Testis (tissue), 5 donors: ENCODE measurements at places on chromosomes 1 and 21. TPM values are rescaled to one million over a fixed set of nuclear protein-coding genes. Genes with fewer than 3 reads are reported as not detected.

- peak; percentile 73 for DNase-seq
These were observed at the start of gene CCDC28B for GRCh38 chr1:32200226-32201010. Gene CCDC28B (plus strand): TSS chr1:32200595. CDS start chr1:32201936, 1,341 bp downstream.

- no peak for DNase-seq
These were observed 1.7 kb upstream of the C2CD2 start for GRCh38 chr21:41955516-41955915.

DNA sequence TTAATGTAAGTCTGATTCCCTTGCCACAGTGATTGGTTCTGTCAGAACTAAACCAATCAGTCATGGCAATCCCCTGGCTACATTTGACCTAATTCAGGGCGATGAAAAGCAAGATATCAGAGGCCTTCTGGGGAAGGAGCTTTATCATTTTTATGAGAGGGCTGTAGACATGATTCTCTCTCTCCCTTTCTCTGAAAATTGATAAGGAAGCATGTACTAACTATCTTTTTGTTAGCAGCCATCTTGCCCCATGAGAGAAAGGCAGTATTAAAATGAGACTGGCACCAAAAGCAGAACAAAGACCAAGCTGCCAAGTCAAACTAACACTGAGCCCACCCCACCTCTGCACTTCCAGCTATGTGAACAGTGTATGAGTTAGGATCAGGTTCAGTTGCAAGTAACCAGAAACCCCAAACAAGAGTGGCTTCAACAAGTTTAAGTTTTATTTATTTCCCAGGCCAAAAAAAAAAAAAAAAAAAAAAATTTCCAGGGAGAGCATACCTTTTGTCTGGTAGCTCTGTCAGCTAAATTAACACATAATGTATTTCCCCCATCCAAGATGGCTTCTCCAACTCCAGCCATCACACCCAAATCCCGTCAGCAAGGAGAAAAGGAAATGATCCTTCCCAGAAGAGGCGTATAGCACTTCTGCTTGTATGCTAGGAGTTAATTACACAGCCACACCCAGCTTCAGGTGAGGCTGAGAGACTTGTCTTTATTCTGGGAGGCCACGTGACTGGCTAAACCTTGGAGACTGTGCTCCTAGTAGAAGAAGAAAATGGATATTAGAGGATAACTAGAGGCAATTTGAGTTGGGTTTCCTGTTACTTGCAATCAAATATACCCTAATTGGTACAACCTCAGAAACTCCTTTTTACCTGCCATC, 105.8 kb upstream of the RALGPS2 start:
- no peak for DNase-seq

Gene SH2D1B
- 0.59 TPM for polyA plus RNA-seq

- no peak for DNase-seq
These were observed 145.2 kb downstream of the TNR start for GRCh38 chr1:175597969-175598765.

GRCh38 chr1:212646588-212646987, 38.0 kb downstream of the ATF3 start:
- peak; percentile 71 for DNase-seq

Gene C1orf94
- polyA plus RNA-seq, result 68.8 TPM

Gene FAM163A
- 6.6 TPM for polyA plus RNA-seq

DNA sequence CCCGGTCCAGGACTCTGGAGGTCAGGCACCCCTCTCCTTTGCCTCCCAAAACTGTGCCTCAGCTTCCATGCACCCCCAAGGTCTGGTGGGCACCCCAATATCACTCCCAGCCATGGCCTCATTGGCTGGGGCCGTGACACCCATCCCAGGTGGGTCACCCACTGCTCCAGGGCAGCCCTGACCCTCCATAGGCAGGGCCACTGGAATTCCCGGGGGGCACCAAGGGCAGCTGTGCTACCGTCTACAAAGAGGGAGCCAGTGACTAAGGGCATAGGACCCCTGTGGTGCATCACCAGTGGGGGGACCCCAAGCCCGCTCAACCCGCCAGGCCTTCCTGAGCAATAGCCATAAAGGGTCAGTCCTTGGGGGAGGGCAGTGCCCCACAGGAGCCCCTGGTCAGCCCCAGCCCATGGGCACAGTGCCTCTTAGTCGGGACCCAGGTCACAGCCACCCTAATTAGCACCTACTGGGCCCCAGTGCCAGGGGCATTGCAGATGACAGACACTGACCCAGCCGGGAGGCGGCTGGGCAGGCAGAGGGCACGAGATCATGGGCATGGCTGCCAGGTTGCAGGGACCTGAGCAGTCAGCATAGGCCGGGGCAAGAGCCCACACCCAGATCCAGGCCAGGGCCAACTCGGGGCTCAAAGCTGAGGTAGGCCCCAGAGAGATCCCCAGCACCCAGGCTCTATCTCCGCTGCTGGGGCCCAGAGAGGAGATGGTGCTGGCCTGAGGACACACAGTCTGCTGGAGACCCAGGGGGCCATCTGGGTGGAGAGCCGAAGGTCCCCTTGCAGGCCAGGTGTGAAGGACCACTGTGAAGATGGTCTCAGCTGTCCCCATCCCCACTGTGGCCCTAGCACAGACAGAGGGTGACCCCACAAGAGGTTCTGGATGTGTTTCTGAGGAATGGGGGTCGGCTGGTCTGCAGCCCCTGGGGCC, 19.0 kb upstream of the ARF1 start:
- DNase-seq, result no peak

DNA sequence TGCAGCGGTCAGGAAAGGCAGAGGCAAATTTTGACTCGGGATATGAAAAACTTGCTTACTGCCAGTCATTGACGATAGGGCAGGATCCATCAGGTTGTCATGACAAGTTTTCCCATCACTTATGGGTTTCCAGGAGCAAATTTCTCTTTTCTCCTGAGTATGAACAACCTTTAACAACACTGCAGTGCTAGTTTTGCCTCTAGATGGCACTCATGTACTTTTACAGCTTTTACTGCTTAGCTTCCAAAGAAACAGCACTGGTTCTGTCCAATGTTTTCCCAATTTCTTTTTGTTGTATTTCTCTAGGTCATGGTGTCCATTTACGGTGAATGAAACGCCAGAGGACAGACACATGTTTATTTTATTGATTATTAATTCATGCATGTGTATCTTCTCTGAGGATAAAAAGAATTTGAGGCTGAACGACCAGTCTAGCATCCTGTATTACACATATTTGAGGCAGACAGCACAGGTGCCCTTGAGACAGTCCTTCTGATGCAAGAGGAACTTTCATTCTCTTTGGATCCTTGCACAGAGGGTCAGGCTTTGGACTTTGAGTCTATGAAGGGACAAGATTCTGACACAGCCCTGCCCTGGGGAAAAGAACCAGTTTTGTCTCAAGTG, 112.3 kb upstream of the TRABD2B start:
- peak; percentile 35 for DNase-seq

Gene CD48
- polyA plus RNA-seq, result 6.1 TPM

GRCh38 chr1:208413006-208413405, 168.8 kb upstream of the PLXNA2 start:
- no peak for DNase-seq

Gene SELL
- 4.0 TPM for polyA plus RNA-seq
